Progenitor cell of endocrine pancreas (in vitro differentiated cells): ENCODE measurements at places on chromosomes 2 and 18.
A peak's percentile ranks its signal among the peaks of the same experiment; 100 is the strongest.

- DNase-seq = no peak
Measured at GRCh38 chr2:30134582-30134981, 12.2 kb upstream of the YPEL5 start.

- DNase-seq = no peak
Measured at GRCh38 chr18:42082415-42083234, 127.6 kb downstream of the PIK3C3 start.

DNA sequence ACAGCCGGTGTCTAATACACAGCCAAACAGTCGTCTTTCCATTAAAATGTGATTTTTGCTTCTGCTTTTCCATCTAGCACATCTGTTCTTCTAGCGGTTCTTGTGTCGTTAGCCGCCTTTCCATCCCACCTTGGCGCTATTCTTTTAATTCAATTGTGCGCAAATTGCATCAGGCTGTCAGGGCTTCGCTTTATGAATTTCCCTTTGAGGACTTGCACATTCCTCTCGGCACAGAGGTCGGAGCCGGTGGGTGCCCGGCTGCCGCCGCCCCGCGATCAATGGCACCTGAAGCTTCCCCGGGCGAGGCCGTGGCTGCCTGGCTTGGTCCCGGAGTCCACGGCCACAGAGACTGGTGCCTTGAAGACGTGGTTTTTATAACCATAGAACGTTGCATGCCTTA lies 33.9 kb upstream of the TSPYL6 start:
- DNase-seq = no peak

- no peak for DNase-seq
Measured at GRCh38 chr18:71322201-71322600, 1033.4 kb downstream of the SOCS6 start.

- DNase-seq = no peak
Measured at GRCh38 chr2:105691947-105692390, 52.7 kb upstream of the NCK2 start.

DNA sequence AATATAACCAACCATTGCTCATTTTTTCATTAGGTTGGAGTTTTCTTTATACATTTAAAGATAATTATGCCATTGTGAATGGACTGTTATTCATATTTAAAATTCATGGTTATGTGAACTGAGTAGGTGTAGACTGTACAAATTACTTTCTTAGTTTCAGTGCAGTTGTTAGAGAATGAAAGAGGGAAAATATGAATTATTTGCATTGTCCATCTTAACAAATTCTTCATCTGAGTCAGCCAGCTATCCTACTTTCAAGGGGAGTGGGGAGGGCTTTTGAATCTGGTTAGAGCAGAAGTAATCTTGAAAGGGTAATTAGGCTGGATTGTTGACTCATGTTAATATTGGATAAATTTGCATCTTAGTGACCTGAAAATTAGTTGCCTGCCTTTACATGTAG lies 212.0 kb downstream of the MCFD2 start:
- DNase-seq = no peak

DNA sequence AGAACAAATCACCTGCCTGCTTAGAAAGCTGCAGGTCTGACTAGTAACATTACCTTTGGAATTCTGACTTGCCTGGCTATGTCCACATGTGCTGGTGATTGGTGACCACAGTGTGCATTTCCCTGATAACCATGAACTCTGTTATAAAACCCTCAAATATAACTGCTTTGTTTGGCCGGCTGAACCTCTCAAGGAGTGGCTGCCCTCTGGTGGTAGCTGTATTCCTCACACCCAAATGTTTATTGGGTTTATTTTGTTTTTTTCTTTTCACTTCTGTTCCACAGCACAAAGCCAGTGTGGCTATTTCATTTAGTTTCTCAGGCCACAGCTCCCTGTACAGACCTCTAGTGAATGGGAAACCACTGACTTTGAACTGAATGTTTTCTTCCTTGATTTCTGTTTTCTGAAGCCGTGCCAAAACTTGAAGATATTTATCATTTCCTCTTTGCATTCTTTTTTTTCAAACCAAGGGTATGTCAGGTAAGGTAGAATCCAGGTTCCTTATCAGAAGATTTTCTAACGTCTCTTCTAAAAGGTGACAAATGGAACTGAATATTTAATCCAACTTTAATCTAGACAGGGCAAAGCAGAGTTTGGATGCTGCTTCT lies 549.0 kb upstream of the VRK2 start:
- DNase-seq = peak; percentile 24

DNA sequence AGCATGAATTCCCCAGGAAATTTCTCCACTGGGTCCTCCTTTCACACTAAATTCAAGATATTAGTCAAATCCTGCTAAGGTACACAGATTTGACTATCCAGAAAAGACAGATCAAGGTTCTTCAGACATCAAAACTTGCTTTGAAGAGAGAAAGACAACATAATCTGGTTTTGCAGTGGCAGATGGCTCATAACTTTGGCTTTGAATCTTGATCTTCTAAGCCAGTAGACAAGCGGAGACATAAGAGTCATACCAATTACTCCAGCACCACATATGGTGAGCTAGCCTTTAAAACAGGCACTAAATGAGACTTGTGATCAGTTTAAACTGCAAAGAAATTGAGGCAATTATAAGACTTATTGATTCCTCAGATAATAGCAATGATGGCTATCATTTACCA lies 29.3 kb downstream of the PDE11A start:
- DNase-seq = no peak
